ENCODE measurements at places on chromosomes 3 and 15.

DNA sequence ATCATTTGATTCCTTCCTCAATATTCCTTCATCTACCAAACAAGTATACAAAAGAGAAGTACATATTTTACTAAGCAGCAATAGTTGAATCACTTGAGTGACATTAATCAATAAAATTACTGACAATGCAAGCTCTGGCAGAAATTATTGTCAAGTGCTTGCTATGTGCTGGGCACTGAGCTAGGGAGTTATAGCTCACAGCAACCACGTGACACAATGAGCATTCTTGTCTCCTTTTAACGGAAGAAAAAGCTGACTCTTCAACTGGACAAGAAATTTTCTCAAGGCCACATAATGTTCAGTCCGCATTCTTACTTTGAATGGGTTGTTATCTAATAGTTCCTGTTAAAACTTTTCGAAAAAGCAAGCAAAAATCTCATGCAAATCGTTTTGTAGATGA lies 500.1 kb downstream of the PYDC2 start:
- no peak for DNase-seq

DNA sequence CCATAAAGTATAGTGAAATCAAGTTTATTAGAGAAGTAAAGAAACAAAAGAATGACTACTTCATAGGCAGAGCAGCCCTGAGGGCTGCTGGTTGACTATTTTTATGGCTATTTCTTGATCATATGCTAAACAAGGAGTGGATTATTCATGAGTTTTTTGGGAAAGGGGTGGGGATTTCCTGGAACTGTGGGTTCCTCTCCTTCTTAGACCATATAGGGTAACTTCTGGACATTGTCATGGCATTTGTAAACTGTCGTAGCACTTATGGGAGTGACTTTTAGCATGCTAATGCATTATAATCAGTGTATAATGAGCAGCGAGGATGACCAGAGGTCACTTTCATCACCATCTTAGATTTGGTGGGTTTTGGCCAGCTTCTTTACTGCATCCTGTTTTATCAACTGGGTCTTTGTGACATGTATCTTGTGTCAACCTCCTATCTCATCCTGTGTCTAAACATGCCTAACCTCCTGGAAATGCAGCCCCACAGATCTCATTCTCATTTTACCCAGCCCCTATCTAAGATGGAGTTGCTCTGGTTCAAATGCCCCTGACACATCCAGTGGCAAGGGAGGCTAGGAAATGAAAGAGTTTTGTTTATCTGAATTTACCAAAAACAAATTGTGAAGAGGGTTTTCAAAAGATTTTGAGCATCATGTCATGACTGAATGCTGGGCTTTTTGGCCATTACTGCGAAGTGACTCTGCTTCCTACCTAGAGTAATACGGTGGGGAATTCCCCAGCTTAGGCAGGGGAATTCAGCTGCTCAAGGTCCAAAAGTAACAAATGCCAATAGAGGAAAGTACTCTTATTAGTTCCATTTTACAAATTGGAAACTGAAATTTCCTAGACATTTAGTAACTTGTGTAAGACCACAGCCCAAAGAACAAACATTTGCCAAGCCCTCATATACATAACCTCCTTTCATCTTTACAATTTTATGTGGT lies 6.2 kb upstream of the SPSB4 start:
- no peak for DNase-seq

DNA sequence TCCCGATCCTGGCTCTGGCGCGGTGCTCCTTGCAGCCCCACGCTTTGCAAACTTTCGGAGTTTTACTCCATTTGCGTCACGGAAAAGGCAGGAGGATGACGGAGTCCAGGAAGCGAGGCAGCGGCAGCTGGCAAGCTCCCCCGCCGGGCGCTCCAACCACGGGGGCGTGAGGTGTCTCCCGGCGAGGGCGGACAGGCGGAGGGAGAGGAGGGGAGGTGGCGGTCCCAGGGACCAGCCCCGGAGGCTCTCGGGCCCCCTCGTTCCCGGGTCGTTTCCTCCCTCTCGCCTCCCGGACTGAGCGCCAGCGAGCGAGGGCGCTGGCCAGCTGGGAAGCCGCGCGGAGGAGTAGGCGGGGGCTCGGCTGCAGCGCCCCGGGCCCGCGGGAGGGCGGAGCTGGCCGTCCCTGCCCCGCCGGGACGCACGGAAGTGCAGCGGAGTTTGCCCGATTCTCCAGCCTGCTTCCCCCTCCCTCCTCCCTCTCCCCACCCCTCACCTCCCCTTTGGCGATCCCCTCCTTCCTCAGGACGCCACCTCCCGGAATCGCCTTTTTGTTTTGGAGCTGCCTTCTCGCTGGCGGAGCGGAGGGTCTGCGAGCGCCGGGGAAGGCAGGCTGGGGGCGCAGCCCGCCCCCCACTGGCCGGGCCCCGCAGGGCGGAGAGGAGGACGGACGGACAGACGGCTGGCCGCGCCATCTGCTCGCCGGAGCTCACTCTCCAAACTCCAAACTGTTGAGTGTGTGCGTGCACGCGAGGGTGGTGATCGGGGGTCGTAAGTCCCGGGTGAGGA lies at the start of gene SNX33:
Gene SNX33, plus strand, starts transcription at position 543 of the 786 bp plus-strand sequence. CDS start 1,191 bp downstream, outside the sequence.
- DNase-seq = no peak

GRCh38 chr3:5319454-5319853 lies 131.9 kb downstream of the EDEM1 start:
- no peak for DNase-seq

DNA sequence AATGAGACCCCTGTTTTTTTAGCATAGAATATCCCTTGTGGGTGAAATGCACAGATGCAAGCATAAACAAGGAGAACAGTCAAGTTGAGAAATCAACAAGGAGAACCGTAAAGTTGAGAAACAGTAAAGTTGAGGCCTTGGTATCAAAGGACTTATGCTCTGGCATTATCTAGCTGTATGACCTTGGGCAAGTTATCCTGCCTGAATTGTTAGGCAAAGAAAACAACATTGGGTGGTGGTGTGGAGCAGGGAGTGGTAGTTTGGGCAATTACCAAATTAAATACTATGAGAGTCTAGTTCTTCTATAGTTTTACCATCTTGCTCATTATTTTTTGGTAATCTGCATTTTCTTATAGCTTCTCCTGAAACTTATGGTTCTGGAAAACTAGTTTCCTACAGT lies 573.4 kb upstream of the ARPP21 start:
- no peak for DNase-seq

DNA sequence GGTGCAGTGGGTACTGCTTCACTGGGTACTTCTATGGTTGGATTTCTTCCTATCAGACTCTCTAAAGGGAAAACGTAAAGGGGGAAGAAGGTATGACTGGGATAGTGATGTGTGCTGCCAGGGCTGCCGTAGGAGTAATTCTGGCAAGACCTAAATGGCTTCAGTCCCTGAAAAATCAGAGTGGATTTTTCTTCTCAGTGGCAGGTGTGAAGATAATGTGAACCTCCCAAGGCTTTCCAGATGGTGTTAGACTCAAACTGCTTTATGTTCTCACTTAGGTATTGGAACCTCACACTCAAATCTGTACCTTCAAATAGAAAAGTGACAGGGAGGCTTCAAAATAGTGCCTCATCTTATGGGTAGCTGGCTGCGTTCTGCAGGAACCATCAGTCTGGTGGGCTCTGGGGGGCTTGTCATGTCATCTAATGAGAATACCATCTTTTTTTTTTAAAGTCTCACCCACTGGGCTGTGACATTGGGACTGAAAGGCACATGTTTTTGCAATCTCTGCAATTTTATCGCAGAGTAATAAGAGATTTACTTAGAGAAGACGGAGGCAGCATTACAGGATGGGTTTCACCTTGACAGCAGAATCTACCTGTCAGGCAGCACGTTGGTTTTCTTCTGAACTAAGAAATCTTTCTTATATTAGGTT lies 28.5 kb downstream of the MINDY4B start:
- no peak for DNase-seq

- DNase-seq = no peak
Observed at GRCh38 chr3:124838963-124839362, 48.2 kb downstream of the ITGB5 start.

GRCh38 chr15:45048794-45049631 lies 26.0 kb downstream of the SORD start:
- no peak for DNase-seq

DNA sequence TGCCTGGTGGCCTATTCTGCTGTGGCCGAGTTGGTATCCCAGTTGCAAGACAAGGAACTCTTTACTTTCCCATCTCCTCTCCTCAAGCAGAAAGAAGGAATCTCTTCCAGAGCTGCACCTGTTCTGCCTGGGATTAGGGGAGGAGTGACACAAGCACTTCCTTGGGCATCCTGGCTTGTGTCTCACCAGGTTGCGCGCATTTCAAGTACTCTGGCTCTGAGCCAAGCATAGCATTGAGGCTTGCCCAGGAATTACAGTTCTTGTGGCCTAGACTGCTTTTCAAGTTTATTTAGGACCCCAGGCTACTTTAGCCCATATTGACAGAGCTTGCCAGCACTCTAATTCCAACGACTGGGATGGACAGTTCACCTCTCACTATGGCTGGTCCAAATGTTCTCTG lies 150.5 kb downstream of the RSRC1 start:
- no peak for DNase-seq

- DNase-seq = no peak
Observed at GRCh38 chr3:192864941-192865340, 52.7 kb downstream of the MB21D2 start.

DNA sequence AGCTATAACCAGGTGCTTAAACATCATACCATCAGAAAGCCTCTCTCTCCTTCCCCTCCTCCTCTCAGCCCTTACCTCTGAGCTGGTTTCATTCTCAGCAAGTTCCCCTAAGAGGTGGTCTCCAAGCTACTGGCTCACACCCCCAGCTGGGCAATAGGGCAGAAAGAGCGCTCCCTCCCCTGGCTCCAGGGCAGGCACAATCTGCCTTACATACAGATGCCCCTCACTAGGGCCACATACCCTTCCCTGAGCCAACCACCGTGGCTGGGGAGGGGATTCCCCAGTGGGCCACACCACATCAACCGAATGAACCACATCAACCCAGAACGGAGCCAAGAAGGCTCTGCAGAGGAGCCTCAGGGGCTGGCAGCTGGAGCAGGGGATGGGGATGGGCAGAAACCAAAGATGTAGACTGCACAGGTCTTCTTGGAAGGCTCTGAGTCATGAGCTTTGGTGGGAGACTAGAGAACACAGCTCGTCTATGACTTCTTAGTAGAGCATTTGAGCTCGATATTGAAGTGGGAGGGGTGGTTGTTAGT lies 4.6 kb upstream of the FBLN2 start:
- DNase-seq = no peak

- no peak for DNase-seq
Observed at GRCh38 chr3:99602183-99602582, 36.2 kb upstream of the COL8A1 start.

GRCh38 chr15:50751394-50751793 lies 14.1 kb downstream of the SPPL2A start:
- DNase-seq = no peak

DNA sequence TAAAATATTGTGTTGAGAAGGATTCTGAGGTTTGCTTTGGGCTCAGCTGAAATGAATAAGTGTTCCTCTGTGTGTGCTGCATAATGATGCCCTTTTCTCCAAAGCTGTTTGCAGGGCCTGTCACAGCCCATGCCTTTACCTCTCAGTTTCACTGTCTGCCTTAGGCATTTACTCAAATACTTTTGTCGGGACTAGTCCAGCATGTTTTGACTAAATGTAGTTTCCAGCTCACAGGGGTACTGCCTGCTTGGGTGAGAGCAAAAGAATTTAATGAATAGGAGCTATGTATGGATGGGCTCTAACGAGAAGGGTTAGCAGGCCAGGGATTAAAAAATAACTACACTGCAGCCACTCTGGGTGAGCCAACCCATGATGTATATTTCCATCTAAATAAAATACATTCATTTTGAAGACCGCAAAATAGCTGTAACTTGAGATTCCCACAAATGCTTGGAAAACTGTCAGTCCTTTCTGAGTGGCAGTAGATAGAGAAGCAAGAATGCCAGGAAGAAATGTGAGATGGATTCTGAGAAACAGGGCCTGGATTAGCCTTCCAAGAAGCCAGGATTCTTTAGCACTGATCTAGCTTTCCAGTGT lies 549.2 kb upstream of the TBL1XR1 start:
- no peak for DNase-seq

DNA sequence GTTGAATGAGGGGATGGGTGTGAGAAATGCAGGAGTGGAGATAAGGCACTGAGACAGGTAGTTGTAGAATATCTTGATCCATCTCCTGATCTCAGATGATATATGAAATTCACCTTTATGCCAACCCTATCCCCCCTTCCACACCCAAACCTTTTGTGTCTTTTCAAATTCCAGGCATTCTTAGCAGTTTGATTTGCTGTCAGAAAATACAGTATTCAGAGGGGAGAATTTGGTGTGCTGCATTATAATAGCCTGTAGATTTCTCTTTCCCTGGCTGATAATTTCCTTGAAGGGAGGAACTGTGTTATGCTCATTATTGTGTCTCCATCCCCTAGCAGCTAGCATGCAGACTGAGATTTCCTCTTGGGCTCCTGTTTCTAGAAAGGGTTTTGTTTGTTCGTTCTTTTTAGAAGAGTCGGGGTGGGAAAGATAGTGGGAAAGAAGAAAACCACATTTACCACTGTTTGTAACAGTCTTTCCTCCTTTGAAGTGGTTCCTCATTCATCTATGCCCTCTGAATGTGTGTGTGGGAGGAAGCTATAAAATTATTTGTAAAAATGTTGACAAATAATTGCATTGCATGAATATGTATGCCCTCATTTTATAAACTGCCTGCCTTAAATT lies 373.4 kb downstream of the DIPK2A start:
- DNase-seq = no peak

GRCh38 chr3:125207949-125208568 lies 4.5 kb downstream of the SLC12A8 start:
- no peak for DNase-seq

DNA sequence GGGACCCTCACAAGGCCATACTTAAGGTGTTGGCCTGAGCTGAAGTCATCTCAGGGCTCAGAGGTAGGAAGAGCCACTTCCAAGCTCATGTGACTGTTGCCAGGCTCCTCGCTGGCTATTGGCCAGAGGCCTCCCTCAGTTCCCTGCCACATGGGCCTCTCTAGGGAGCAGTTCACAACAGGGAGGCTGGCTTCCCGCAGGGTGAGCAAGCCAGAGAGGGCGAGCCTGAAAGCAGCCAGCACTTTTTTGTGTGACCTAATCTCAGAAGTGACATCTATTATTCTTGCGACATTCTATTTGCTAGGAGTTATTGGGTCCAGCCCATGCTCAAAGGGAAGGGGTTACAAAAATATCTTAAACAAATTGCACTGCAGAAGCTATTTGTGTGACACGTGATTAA lies 201.4 kb downstream of the SSR3 start:
- DNase-seq = no peak

GRCh38 chr3:46661776-46662766 lies 31.4 kb downstream of the ALS2CL start:
- DNase-seq = no peak

- no peak for DNase-seq
Observed at GRCh38 chr3:127106053-127106452, 86.9 kb upstream of the PRR23E start.

- no peak for DNase-seq
Observed at GRCh38 chr15:95626501-95627361, 703.8 kb upstream of the NR2F2 start.

DNA sequence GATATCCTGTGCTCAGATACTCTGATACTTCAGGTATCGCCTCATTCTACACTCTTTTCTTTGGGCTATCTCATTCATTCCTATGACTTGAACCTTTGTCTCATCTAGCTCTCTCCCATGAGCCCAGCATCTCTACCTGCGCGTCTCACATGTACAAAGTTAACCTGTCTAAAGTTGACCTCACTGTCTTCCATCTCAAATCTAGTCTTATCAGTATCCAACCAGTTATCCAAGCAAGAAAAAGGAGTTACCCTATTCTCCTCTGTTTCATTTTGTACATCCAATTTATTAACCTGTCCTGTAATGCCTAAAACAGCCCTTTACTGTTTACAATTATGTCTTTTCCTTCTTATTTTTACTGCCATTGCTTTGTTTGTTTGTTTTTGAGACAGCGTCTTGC lies 134.2 kb downstream of the GREM1 start:
- DNase-seq = no peak

GRCh38 chr3:141368062-141368924 lies at the start of gene ZBTB38:
ZBTB38 (plus strand) TSS chr3:141368504; CDS start chr3:141442389, 73,885 bp downstream.
- DNase-seq = no peak
